ENCODE measurements at places on chromosomes 6 and 20.

DNA sequence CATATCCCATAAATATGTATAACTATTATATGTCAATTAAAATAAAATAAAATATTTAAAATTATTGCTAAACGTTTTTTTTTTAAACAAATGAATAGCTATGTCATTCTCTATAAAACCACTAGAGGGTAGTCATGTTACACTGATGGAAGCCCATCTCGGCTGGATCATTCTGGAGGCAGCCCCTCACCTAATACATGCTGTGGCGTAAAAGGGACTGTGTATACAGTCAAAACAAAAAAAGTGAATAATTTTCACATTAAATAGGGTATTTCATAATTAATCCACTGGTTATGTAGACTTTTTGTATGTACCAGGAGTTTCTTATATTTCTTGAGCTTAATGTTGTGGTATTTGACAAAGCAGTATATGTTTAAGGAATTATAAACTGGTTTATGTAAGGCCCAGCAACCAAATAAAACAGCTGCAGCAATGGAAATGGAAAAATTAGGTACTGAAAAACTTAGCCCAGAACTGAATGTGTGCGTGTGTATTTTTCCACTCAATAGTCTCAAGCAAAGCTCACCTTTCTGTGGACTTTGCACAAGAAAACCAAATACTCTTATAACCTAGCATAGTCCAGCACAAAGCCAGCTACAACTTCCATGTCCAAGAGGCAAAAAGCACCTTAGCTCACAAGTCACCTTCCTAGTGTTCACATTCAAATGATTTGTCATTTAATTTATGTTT is 81.7 kb downstream of the COL9A1 start:
- DNase-seq: peak; percentile 33

DNA sequence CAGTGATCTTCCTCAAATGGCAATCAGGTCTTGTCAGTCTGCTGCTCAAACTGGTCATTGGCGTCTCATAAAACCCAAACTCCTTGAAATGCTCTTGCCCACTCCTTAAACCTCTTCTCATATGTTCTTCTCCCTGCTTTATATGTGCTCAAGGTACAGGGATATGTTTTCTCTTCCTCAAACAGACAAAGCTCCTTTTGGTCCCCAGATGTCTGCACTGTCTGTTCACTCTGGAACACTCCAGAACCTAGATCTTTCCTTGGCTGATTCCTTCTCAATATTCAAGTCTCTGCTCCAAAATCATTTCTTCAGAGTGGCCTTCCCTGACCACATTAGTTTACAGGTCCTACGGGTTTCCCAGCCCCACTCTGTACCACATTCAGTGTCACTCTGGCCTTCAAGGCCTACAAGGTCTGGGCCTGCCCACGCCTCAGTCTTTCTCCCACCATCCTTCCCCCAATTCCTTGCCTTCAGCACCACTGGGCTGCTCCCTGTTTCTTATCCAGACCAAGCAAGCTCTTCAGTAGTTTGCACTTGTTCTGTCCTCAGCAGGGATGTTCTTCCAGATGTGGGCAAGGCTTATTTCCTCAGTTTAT is 9.0 kb downstream of the THEMIS start:
- DNase-seq: no peak

GRCh38 chr6:112997421-112998085 is 650.4 kb downstream of the RFPL4B start:
- DNase-seq: no peak

DNA sequence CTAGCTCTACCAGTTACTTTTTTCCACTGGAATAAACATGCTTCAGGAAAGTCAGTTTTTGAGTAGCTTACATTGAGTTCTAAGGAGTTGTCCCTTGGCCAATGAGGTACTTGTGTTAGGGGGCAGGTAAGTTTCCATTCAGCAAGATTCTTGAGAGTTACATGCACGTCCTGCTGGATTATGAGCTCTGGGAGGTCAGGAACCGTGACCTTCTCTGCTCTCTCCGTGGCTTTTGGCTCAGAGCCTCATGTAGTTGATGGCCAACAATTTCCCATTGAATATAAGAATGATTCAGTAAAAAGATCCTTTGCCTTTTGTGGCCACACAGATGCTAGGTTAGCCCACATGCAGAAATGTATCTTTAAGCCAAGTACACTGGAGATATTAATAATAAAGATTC is 181.8 kb upstream of the RALGAPA2 start:
- DNase-seq: no peak

- DNase-seq: no peak
Observed at GRCh38 chr6:56866917-56867522, 87.9 kb upstream of the BEND6 start.

- DNase-seq: no peak
Observed at GRCh38 chr20:18729231-18729825, 84.3 kb upstream of the SCP2D1 start.

GRCh38 chr6:445571-446417 is 54.2 kb downstream of the IRF4 start:
- no peak for DNase-seq

GRCh38 chr6:53465732-53466131 is 79.2 kb downstream of the GCLC start:
- DNase-seq: no peak

Measured in BE2C (cell line).